ENCODE measurements at places on chromosomes 1 and 21.

GRCh38 chr1:64514197-64514765 lies 44.4 kb downstream of the CACHD1 start:
- DNase-seq: no peak

DNA sequence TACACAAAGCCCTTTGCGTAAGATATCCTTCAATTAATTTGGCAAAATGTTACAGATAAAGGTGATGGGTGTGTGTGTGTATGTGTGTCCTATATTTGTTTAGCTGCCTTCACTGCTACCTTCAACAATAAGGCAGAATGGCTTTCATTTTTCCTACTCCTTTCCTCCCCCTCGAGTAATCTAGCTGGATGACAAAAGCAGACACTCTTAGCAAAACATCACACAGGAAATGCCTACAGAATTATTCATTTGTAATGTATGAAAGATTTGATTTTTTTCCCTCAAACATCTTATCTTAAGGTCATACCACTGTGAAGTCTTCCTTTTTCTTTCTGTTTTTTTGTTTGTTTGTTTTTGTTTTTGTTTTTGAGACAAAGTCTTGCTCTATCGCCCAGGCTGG lies 10.6 kb downstream of the PTPN22 start:
- no peak for DNase-seq

DNA sequence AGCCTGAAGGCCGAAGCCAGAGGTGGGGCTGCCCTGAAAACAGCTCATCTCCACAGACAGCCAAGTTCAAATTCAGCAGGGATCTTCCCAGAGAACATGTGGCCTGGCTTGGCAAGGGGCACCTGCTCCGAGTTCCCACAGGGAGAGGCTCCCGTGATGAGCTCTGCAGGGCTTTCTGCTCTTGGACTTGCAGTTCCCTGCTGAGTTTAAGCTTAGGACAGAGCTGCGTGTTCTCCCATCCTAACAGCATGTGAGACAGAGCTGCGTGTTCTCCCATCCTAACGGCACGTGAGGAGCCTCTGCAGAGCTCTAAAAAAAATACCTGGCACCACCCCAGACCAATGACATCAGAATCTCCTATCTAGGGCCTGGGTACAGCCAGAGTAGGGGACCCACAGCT lies 113.0 kb upstream of the VAMP3 start:
- no peak for DNase-seq

DNA sequence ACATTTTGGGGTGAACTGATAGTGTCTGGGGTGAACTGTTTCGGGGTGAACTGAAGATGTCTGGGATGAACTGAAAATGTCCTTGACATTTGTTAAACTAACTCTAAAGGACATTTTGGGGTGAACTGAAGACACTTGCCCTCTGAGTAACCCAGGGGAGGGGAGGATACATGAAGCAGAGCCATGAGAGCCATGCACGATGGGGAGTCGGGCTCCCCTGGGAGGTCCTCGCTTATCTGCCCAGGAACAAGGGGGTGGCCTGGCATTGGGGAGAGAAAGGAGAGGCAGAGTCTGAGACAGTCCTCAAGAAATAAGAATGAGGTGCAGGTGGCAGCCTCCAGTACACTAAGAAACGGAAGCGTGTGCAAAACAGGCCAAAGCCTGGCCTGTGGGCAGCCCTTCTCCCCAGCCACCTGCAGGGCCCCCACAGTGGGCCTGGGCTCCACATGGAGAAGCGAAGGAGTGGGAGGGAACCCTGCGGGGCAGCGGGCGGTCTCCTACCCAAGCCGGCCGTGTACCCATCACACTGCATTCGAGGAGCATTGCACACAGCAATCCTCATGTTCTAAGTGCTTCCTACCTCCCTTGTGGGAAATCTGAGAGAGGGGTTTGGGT lies 24.2 kb downstream of the RSPH1 start:
- no peak for DNase-seq

GRCh38 chr1:1678581-1679380 lies 13.8 kb downstream of the SLC35E2B start:
- peak; percentile 40 for DNase-seq

GRCh38 chr1:21721295-21721985 lies 52.3 kb upstream of the RAP1GAP start:
- DNase-seq: no peak

GRCh38 chr1:65724151-65724550 lies 68.5 kb upstream of the PDE4B start:
- no peak for DNase-seq

GRCh38 chr1:21901473-21901847 lies 35.6 kb downstream of the HSPG2 start:
- DNase-seq: no peak

- no peak for DNase-seq
Observed at GRCh38 chr1:206911064-206911663, 10.6 kb downstream of the FCMR start.

DNA sequence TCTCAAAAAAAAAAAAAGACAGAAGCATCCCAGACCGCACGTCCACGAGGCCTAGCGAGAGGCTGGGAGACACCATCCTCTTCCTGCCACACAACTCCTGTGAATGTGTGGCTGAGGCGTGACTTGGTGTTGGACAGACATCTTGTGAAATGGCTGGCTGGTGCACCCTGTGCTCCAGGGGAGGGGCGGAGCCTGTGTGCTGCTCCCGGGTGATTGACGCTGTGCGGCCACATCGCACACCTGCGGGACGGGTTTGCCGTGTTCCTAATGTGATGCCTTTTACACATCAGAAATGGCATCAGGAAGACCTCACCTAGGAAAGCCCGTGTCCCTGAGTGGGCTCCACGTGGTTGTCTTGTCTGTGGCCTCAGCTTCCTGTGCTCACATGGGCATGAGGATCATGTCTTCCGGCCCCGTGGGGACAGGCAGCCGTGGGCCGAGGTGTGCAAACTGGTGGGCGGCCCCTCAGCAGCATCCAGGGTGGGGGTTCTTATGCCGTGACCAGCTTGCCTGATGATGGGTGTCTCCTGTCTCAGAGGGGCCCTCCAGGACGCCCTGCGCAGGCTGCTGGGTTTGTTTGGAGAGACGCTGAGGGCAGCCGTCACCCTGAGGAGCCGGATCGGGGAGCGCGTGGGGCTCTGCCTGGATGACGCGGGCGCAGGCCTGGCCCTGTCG lies 64.4 kb downstream of the PCNT start:
- no peak for DNase-seq

DNA sequence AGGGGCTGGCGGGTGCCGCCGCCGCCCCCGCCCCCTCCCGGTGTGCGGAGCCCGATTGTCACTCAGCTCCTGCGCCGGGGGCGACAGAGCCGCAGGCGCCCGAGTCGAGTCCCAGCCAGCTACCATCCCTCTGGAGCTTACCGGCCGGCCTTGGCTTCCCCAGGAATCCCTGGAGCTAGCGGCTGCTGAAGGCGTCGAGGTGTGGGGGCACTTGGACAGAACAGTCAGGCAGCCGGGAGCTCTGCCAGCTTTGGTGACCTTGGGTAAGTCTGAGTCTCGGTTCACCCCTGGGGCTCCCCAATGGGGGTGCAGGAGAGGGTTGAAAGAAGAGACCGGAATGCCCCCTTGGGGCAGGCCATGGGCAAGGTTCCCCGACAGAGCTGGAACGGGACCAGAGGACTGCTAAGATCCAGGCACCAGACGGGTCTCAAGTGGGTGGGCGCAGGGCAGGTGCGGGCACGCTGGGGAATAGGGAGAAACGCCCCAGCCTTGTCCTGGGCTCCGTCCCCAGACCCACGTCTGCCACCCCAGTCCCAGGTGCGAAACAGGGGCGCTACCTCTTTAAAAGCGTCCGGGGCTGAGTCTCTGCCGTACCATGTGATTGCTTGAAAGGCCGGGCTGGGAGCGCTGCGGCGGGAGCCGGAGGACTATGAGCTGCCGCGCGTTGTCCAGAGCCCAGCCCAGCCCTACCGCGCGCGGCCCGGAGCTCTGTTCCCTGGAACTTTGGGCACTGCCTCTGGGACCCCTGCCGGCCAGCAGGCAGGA lies at the start of gene ADORA1:
ADORA1 (plus strand) TSS at position 61 of the 765 bp plus-strand sequence. CDS start 1,116 bp downstream, outside the sequence.
- DNase-seq: no peak

- no peak for DNase-seq
Observed at GRCh38 chr1:10862743-10863335, 66.4 kb upstream of the CASZ1 start.

DNA sequence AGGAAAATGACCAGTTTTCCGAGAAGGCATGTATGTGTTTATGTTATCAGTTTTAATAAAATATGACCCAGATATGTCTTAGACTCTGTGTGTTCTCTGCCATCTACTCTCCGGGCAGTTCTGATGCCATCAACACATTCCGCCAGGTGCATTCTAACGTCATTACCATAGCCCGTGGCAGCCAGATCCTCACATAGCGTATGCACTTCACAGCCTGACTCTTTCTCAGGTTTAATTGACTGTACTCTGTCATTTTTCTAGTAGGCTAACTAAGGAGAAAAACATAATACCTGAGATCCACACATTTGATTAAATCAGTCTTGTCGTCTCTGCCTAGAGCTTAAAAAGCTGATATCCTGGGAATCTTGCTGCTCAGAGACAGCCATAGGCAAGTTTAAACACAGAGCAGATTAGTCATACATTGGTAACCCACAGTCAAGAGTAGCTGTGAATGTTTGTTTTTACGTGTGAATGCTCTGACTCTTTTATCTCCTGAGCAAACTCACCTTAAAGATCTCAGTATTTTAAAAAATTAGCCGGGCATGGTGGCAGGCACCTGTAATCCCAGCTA lies 175.9 kb downstream of the GREM2 start:
- no peak for DNase-seq

DNA sequence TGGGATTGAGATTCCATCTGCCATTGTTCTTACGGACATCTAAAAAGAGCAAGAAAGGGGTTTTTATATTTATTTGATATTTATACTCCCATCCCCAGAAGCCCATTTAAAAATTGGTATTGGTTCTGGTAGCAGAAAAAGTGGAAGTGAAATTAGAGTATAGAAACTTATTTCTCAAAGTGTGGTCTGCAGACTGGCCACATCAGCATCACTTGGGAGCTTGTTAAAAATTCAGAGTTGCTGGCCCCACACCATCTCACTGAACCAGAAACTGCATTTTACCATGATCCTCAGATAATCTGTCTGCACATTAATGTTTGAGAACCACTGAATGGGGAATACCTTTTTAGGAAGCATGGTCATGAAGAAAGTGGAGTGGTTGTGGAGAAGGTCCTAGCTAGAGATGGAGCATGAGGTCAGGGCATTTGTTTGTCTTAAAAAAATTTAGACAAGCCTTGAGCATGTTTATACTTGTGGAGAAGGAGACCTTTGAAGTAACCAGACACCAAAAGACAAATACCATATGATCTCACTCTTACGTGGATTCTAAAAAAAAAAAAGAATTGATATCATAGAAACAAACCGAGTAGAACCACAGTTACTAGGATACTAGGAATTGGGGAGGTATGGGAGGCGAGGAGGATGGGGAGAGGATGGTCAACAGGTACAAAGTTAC lies 116.3 kb downstream of the ST6GALNAC3 start:
- DNase-seq: no peak

DNA sequence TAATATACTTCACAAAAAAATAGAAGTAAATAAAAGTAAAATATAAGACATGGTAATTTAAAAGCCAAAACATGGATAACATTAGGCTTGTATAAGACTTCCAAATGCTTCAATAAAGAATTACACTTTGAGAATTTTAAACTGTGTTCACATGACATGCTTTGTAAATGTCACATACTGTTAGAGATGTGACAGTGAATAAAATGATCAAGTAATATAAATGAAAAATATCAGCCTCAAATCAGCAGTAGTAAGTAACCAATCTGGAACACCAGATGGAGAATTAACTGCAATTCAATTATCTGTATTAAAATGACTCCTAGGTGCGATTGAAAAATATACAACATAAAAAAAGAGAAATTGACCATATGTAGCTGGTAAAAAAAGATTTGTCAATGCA lies 1260.8 kb downstream of the BRINP3 start:
- DNase-seq: no peak

GRCh38 chr21:29242201-29242600 lies 56.5 kb upstream of the BACH1 start:
- DNase-seq: no peak

DNA sequence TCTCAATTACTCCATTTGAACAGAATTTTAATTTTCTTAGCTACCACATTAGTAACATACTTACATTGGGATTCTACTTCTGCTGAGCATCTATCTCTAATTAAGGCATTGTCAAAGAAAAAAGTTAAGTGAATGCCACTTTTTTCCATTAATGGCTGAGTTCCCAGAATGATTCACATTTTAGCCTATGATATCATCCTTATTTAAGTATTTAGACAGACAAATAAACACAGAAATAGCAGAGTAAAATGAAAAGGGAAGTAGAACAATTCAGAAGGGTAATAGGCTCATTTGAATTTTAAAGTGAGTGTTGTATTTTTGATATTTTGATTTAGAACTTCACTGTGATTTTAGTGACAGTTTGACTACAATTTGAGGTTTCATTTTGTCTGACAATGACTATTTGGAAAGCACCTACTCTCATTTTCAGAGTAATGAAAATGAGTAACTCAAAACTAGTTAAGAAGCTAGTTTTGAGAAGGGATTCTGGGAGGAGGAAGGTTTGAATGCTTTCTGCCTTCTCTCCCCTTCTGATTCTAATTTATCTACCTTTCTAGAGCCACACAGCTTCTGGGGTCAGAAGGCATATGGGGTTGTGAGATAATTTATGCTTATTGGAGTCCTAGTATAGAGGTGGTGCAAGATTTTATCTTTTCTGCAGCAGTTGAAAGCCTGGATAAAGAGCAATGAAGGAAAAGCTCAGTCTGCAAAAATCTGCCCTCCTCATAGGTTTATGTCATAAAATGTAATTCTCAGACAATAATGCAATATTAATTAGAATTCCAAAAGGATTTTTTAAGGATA lies 15.5 kb downstream of the LYPLAL1 start:
- no peak for DNase-seq

DNA sequence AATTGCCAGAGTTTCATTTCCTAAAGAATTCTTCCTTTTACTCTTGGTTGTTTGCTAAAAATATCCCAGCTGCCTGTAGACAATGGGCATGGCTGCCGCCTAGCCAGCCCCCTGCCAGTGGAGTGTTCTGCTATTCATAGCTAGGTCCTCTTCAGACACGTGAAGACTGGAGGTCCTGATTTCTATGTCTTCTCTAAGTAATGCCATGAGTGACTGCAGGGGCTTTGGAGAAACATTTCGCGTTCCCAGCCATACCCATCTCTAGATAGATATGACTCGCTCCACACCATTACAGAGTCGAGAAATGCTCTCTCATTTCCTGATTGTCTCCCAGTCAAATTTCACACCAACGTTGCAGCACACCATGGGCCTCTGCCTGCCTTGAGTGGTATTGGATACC lies 99.5 kb upstream of the BACE2 start:
- no peak for DNase-seq
